CD4-positive, CD25-positive, alpha-beta regulatory T cell (primary cell): ENCODE measurements at places on chromosomes 1 and 21.

- DNase-seq: no peak
These were observed 11.0 kb downstream of the ETV3L start for GRCh38 chr1:157088607-157089006.

DNA sequence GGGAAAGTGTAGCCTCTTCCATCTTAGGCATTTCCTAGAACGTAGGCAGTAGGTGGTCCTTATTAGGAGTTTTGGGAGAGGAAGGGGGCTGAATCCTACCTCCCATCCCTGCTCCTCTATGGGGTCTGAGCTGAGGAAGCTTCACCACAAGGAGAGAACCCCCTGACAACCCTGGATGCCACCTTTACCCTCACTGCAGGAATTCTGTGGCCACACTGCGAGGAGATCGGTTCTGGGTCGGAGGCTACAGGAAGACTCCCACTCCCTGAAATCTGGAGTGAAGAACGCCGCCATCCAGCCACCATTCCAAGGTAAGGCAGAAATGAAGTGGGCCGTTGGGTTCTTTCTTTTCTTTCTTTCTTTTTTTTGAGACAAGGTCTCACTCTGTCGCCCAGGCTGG lies 1.5 kb downstream of the MX1 start:
- no peak for DNase-seq

GRCh38 chr1:236035681-236036101 lies 29.2 kb downstream of the NID1 start:
- DNase-seq: no peak

DNA sequence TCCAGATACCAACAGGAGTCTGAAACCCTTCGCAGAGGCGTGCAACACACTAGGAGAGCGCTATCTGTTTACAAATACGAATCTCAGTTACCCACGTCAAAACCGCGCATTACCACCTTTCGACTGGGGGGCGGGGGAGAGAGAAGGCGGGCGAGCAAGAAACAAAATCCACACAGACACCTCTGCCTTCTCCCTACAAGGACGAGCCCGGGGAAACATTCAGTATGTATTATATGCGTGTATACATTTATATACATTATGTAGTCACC lies 722 bp downstream of the TUT4 start:
- DNase-seq: peak; percentile 84

DNA sequence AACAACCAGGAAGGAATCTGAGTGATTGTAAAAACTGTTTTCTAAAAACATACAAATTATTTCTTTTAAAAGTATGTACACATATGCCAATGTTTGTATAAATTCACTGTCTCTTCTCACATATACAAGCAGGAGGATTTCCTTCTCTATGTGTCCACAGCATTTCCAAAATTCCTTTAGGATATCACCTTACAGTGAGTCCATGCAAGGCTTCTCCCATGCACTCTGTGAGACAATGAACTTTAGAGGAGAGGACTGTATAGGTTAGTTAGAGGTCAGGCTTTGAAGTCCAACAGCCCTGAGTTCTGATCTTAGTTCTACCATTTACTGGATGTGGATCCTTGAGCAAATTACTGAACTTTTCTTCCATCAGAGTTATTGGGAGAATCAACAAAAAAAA lies 34.1 kb upstream of the USH2A start:
- DNase-seq: no peak

DNA sequence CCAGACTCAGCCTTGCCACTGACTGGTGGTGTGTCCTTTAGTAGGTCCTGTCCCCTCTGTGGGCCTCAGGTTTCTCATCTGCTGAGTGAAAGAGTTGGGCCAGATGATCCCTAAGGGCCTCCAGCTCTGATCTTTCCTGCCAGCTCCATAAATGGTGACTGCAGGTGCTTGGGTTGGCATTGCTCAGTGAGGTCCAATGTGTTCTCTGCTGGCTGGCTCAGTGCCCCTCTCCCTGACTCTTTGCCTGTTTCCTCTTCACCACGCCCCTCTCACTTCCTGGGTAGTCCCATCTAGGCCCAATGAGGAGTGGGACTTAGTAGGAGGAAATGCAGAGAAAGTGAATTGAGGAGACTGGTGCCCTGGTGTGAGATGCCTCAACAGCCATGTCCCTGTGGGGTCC lies 36.6 kb downstream of the UBE2T start:
- no peak for DNase-seq

DNA sequence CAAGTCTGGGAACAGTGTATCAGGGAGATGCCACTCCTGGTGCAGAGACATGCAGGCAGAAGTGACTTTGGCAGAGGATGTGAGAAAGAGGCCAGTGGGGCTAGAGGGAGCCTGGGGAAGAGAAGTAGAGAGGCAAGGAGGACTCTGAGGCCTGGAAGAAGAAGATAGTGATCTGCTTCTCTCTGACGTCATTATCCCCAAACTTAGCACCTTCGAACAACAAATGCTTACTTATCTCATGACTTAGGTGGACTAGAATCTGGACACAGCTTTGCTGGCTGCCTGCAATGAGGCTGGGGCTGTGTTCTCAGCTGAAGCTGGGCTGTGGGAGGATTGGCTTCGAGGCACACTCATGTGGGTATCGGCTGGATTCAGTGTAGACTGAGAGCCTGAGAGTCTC lies 44.5 kb upstream of the ZNF678 start:
- no peak for DNase-seq

DNA sequence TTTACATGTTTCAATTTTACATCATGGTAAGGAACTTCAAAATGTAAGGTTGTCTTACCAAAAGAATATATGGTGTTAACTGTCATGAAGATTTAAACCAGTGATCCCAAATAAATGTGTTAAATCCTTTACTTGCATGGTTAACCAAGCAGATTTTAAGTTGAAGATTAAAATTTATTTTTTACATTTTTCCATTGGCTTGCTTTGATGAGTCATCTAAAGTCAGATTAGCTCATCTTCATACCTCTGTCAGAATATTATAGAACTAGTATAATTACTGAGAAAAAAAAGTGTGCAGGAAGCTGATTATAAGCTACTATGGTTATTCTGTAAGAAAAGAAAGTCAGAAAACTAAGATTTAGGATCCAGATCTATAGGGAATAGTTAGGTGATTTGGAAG lies 95.3 kb upstream of the DPH5 start:
- DNase-seq: peak; percentile 41

- peak; percentile 0 for DNase-seq
These were observed 115.5 kb upstream of the NCAM2 start for GRCh38 chr21:20882462-20883407.

GRCh38 chr1:113283914-113284313 lies 106.4 kb upstream of the MAGI3 start:
- DNase-seq: no peak

- DNase-seq: no peak
These were observed 131.1 kb upstream of the PTGFR start for GRCh38 chr1:78359666-78360065.

DNA sequence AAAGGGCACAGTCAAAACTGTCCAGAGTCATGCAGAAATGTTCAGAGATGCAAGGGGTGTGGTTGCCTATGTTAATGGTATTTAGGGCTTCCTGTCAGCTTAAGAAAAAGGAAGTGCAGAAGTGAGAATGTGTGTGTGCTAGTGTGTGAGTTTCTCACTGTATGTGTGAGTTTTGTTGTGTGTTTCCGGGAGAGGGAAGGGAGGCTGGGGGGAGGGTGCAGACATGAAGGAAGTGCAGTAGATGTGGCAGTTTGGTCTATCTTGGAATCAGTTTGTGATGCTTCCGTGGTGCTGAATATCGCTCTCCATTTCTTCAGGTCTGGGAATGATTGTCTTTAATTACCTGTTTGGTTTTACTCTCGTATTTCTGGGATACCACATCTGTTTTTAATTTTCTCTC lies 16.5 kb upstream of the ATP6V1G3 start:
- DNase-seq: peak; percentile 79

DNA sequence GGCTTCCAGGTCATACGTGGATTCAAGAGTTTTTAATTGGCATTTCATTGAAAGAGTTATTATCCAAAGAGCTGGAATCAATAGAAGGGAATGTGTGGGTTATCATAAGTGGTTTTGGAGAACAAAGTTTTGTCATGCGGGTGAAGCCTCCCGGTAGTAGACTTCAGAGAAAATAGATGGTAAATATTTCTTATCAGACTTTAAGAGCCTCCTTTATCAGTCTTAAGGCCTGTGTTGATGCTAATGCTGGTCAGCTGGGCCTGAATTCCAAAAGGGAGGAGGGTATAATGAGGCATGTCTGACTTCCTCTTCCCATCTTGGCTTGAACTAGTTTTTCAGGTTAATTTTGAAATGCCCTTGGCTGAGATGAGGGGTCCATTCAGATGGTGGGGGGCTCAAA lies 89.7 kb downstream of the ITSN1 start:
- no peak for DNase-seq

- no peak for DNase-seq
These were observed 91.5 kb upstream of the LBR start for GRCh38 chr1:225519166-225519863.

DNA sequence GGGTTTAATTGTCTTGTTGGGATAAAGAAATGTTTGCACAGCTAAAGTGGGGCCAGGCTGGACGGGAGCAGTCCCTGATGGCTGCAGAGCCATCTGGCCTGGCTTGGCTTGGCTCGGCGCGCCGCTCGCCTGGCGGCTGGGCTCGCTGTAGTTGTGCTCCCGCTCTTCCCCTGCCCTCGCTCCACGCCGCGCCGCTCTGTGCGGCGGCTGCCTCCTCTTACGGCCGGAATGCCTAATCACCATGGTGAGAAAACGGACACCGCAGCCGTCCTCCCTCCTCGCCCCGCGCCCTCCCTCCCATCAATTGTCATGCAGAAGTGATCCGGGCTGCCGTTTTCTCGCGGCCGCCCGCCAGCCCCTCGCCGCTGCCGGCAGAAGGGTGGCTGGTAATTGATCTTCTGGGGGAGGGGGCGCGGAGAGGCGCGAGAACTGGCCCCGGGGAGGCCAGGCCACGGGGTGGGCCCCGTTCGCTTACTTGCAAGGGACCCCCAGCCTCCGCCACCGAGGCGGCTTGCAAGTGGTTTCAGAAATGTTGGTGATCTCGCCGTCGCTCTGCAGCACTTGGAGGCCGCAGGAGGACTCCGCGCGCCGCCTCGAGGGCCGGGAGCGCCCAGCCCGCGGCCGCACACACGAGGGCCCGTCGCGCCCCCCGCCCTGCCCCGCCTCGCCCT lies 12.4 kb downstream of the RNF220 start:
- DNase-seq: no peak

GRCh38 chr1:47536646-47537118 lies 98.8 kb downstream of the FOXD2 start:
- DNase-seq: no peak

DNA sequence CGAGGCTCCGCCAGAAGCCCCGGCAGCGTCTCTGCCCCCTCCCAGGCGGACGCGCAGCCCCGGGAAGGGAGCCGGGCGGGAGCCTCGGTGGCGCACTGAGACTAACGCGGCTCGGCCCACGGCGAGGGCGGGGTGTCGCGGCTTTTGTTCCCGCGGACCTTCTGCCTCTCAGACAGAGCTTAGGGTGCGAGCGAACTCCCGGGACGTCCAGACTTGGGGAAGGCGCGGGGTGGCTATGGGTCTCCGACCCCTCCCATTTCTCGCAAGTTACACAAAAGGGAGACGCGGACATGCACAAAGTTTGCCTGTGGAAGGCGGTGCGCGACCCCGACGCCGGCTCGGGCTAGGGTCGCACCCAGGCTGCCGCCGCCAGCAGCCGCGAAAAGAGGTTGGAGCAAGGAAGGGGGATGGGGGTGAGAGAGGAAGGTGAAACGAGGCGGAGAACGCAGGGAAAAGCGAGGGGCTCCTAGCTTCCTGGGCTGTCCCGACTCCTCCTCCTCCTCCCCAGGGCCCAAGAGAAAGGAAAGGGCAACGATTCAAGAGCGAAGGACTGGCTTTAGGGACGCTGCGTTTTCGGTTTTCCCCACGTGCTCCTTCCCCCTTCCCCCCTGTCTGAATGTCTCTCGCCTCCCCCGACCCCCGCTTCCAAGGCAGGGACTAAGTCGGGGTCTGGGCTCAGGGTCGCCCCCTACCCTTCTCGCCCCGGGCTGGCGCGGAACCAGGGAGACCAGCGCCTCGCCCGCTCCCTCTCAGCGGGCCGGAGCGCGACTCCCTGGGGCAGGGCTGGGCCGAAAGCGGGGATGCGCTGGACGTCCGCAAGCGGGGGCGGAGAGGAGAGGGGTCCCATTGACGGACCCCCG lies 729 bp downstream of the APP start:
- peak; percentile 16 for DNase-seq

GRCh38 chr1:217528271-217528670 lies 102.6 kb downstream of the GPATCH2 start:
- DNase-seq: no peak

DNA sequence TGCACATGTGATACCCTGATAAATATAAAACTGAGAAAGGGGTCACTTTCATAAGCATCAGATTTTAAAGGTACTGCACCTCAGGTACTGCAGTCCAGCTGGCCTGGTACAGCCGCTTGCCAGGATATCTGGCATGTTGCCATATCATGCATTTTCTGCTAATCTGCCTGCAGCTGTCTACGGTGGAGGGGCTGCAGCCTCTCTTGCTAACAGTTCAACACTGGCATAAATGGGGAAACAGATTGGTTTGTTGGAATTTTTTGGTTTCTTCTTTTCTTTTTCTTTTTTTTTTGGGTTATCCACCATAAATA lies 71.5 kb downstream of the MIS18A start:
- DNase-seq: no peak

DNA sequence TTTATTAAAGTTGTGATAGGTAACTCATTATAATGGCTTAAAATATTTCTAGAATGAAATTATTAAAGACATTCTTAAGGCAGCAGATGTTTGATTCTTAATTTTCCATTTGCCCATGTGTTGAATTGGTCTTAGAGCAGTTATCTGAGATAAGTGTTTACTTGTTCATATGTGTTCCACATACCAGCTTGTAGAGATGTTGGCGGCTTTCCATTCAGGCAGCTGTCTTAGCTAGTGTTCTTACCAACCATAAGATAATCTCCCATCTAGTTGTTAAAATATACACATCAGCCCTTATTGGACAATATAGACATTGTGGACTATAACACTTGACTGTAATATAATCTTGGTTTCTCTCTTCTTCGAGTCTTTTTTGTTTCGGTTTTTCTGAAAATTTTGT lies 1372.9 kb upstream of the ADGRL2 start:
- DNase-seq: no peak

- DNase-seq: peak; percentile 13
These were observed 9.3 kb downstream of the IRF2BP2 start for GRCh38 chr1:234600418-234601281.

GRCh38 chr1:171850651-171851350 lies 9.5 kb downstream of the DNM3 start:
- no peak for DNase-seq
